Mammary epithelial cell (primary cell): ENCODE measurements at places on chromosomes 3 and 15. TPM values are rescaled to one million over a fixed set of nuclear protein-coding genes. Genes with fewer than 3 reads are reported as not detected.
A peak's percentile ranks its signal among the peaks of the same experiment; 100 is the strongest.

The ZNF502 gene
- total RNA-seq = 6.1 and 7.3 TPM in 2 replicates

The SYNM gene
- total RNA-seq = 0.43 and 0.82 TPM in 2 replicates

The ZNF860 gene
- 4.0 TPM for total RNA-seq

The GNB4 gene
- 201 TPM for total RNA-seq

The LRTM1 gene
- not detected in 2 replicates for total RNA-seq

The C3orf20 gene
- 0.12 and 0.13 TPM in 2 replicates for total RNA-seq

GRCh38 chr3:157188391-157188790 is 28.4 kb upstream of the CCNL1 start:
- DNase-seq = no peak

GRCh38 chr3:197082871-197083270 is 53.3 kb upstream of the MELTF start:
- DNase-seq = no peak

DNA sequence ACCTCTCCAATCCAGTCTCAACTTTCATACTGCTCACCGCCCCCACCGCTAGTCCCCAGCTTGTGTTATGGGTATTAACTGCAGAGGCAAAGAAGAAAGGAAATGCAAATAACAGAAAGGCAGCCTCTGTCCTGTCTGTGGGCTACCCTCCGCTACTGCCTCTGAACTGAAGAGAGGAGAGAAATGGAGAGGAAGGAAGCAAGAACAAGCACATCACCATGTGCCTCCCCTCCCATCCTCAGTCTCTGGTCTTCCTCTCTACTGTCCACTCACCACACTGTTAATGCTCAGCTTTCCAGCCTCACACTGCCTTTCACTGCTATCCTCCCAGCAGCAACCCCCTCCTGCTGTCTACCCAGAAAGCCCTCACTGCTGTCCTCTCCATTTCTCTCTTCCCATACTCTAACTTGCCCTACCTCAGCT is 139.0 kb upstream of the SLC2A2 start:
- DNase-seq = no peak

GRCh38 chr3:194095464-194095863 is 40.5 kb upstream of the HES1 start:
- no peak for DNase-seq

DNA sequence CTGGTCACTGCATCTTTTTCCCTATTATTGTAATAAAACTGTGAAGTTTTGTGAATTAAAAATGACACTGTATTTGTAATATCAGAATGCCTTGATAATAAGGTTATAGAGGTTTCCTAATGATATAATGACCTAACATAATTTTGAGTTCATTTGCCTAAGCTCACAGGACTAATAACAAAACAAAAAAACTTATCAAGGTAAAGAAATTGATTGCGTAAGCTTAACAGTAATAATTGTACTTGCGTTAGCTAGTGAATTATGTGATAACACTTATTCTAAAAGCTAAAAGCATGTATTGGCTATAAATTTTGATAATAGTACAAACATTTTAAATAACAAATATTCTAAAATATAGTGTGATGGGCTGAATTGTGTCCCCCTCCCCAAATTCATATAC is 112.6 kb downstream of the LEKR1 start:
- no peak for DNase-seq

DNA sequence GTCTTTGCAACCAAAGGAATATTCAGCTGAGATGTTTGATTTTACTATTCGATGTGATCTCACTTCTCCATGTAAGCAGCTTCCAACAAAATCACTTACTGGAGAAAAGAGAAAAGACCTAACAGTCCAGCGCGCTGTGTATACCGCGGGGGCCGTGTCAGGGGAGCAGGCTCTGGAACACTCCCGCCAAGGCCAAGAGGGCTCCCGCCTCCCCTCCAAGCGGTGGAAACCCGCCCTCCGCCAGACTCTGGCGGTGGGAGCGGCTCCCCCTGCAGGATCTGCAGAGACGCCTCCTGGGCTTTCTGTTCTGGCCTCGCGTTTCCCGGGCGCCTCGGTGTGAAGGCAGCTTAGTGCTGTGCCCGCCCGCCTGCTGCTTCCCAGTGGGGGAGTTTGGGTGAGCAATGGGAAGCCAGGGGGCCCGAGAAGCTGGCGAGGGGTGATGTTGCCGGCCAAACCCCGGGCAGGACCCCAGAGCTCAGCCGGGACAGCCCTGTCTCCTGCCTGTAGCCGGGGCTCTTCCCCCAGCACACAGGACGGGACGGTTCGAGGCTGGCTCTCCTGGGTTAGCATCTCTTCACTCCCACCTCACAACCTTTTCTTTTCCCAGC is 36.3 kb downstream of the CHST14 start:
- DNase-seq = peak; percentile 52

DNA sequence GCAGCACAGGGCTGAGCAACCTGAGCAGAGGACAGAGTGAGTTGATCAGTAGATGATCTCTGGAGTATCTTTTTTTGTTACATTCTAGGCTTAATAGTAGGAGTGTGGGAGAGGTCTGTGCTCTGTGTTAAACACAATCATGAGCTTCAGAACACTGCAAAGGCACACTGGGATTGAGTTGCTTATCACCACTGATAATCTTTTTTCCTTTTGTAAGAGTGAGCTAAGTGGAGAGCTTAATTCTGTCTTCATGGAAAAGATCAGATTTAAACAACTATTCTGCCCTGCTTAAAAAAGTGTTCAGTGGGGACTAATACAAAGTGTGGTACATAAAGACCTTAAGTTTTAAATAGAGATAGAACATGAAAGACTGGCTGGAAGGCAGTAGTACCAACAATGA is 1.1 kb downstream of the OR4F6 start:
- DNase-seq = no peak

DNA sequence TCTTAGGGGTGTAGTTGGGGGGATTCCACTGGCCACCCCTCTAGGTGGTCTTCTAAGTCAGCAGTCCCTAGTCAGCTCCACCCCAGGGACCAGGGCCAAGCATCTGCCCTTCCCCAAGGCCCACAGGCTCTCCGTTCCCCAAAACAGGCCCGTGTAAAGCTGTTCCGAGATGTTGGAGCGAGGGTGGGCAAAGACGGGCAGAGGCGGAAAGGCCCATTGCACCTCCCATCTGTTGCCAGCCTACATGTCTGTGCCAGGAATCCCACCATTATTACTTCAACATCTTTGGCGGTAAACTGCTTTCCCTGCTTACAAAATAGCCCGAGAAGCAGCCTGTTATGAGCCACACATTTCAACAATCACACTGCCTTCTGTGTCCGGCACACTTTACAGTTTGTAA is 1.9 kb upstream of the ATP2B2 start:
- DNase-seq = no peak

DNA sequence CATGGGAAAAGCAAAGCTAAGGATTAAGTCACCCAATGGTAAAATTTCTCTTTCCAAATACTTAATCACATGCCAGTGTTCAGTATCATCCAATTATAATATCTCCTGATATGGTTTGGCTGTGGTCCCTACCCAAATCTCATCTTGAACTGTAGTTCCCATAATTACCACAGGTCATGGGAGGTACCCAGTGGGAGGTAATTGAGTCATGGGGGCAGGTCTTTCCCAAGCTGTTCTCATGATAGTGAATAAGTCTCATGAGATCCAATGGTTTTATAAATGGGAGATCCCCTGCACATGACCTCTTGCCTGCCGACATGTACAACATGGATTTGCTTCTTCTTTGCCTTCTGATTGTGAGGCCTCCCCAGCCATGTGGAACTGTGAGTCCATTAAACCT is 26.1 kb upstream of the NMB start:
- peak; percentile 61 for DNase-seq

GRCh38 chr3:120332646-120333045 is 16.5 kb downstream of the LRRC58 start:
- no peak for DNase-seq

DNA sequence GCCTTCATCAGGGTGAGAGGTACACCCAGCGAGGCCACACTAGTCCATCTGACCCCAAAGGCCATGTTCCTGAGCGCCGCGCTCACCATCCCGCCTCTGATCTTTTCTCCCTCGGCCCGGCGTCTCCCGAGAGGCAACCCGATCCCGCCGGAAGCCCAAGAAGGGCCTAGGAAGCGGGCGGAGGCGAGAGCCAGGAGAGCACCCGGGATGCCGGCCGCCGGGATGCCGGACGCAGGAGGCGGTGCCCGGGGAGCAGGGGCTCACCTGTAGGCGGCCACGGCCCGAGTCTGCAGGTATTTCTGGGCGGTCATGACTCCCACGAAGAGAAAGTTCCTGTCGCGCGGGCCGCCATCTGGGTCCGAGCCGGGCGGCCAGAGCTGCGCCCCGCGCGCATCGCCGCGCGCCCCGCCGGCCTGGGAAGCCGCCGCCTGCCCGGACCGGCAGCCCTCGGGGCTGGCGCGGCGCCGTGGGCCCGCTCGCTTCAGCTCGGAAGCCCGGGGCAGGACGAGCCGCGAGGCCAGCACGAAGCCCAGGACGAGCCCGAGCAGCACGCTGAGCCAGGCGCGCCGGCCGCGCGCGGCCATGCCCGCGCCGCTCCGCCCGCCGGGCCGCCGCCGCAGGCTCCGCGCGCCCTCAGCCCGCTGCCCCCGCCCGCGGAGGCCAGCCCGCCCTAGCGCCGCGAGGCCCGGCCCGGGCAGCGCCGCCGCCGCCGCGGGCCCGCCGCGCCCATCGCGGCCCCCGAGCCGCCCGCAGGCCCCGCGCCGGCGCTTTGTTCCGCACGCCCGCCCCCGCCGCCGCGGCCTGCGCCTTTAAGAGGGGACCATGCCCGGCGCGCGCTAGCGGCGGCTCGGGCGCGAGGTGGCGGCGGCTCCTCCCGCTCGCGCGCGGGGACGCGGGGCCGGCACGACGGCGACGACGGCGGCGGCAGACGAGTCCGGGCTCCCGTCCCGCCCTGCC is 697 bp downstream of the CHSY1 start:
- DNase-seq = peak; percentile 42

DNA sequence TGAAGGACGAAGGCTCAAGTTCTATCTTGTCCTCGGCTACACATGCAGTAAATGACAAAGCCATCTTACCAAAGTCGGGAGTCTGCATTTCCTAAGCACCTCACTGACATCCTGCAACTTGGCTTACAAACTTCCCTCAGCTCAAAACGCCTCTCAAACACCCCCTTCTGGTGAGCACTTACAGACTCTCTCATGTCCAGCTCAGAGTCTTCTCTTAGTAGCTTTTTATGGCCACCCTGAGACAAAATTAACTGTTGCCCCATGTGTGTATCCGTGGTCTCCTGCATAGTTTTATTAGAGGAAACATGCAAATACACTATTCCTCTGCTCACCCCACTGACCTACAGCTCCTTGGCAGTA is 819.7 kb downstream of the FHIT start:
- no peak for DNase-seq

DNA sequence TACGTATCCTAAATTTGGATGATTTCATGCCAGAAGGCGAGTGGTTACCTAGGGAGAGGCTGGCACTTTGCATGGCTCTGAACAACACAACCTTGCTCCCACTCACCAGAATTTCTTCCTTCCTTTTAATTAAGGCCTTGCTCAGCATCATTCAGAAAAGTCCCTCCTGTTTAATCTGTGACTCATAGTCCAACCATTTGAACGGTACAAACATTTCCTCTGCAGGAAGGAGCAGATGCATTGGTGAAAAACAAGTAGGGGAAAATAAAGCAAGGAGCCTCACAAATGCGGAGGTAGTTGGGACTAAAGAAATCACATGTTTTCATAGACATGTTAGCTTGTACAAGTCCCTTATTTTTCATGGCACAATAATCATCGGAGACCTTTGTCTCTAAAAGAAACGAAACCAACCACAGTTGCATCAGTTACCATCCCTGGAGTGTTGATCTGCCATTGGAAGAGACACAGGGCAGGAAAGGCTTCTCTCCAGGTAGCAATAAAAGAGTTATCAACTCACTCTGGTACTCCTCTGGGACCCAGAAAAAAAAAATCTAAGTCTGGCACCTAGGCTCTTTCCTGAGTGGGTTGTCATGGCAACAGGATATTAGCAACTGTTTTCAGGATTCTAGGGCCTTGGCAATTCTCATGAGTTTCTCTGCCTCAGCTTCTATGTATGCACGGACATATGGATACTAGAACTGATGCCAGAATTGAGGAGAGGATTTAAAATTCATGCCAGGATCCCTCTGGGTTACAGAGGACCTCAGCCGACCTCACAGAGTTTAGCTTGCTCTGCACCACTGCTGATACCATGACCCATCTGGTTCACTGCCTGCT is 255.4 kb upstream of the ARPP21 start:
- DNase-seq = no peak

GRCh38 chr3:139265131-139266016 is 78.4 kb upstream of the MRPS22 start:
- DNase-seq = no peak

DNA sequence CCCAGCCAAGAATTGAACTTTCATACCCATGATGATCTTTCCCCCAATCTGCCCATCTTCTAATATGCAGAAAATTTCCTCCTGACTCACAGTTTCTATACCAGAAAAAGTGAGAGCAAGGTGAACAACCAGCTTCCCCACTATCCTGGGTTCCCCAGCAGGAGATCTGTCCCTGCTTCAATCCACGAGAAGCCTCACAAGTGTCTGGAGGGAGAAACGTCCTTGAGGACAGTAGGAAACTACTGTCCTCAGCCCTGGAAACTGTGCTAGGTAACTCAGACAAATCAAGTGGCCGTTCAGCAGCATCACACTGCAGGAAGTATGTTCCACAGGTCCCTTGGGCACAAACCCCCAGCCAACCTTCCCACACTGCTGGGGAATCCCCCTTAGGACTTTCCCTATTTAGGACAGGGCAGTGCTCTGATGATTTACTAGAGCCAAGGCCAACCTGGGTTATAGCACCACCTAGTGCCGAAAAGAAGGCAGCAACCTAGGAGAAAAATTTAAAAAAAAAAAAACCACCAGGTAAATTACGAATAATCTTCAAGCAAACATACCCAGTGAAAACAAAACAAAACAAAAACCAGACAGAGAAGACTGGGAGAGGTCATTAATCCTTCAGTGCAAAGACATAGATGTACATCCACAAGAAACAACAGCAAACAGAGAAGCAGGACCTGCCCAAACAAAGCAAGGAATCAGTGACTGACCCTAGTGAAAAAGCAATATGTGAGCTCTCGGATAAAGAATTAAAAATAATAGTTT is 36.0 kb downstream of the MORC1 start:
- DNase-seq = peak; percentile 75

- no peak for DNase-seq
Observed at GRCh38 chr15:62799037-62799436, 243.5 kb upstream of the TPM1 start.

DNA sequence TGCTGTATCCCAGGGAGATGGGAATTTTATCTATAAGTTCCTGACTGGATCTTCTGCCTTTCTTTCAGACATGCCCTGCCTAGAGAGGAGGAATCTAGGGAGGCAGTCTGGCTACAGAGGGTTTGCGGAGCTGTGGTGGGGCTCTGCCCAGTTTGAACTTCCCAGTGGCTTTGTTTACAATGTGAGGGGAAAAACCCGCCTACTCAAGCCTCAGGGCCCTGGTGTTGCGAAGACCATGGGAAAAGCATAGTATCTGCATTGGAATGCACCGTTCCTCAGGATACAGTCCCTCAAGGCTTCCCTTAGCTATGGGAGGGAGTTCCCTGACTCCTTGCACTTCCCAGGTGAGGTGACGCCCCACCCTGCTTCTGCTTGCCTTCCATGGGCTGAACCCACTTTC is 168.7 kb downstream of the TMEM108 start:
- no peak for DNase-seq

- peak; percentile 11 for DNase-seq
Observed at GRCh38 chr3:171620825-171621434, 160.7 kb upstream of the TNIK start.

- no peak for DNase-seq
Observed at GRCh38 chr3:68631850-68632545, 300.3 kb downstream of the TAFA4 start.
